Caudate nucleus (tissue), 63 donors: ENCODE measurements at places on chromosomes 5 and 9.

GRCh38 chr5:41707853-41708603, 162.2 kb downstream of the OXCT1 start:
- no peak for DNase-seq

DNA sequence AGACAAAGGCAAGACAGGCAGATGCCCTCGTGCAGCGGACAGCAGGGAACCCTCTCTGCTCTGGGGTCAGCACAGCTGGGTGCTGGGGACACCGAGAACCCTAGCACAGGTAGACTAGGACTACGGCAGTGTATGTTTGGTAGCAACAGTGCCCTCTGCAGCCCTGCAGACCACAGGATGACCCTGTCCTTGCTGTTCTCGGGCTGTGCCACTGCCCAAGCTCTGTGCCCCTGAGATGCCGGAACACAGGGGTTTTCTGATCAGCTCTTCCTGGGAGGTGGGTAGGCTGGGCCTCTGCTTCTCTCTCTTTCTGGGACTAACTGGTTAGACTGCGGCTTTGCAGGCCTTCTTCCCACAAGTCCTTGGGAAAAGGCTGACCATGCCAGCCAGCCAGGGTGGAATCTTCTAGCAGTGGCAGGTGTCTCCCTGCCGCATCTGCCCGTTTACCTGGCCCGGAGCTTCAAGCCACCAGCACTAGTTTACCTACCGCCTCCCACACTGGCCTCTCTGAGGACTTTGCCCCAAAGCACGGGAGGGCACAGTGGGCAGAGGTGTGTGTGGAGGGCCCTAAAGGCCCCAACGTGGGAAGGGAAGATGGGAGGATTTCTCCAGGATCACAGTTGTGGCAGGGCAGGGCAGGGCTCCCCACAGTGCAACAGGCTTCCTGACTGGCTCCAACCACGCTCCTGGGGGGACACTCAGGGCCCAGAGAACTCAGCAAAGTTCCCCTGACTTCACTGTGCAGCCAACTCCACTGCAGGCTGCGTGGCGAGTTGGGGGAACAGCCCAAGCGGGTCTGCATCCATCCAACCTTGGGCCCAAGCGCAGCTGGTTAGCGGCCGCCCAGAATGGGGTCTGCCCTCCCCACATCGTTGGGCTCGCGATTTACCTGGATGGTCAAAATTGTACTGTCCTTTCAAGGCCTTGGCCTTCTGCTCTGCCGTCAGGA, 1.2 kb downstream of the UCK1 start:
- no peak for DNase-seq

DNA sequence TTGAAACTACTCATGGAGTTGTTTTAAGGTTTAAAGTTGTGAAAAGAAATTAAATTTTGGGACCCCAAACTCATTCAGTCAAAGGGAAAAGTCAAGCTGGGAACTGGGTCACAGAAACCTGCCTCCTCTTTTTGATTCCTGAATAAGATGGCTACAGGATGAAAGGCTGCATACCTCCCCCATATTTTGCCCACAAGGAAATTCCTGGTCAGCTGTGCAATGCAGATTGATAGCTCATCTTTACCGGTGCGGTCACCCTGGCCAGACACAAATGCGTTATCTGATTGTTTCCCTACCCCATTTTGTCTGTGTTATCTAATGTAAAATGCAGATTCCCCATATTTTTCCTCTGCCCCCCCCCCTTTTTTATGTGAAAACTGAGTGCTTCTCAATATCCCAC, 1.3 kb downstream of the HAVCR2 start:
- no peak for DNase-seq

DNA sequence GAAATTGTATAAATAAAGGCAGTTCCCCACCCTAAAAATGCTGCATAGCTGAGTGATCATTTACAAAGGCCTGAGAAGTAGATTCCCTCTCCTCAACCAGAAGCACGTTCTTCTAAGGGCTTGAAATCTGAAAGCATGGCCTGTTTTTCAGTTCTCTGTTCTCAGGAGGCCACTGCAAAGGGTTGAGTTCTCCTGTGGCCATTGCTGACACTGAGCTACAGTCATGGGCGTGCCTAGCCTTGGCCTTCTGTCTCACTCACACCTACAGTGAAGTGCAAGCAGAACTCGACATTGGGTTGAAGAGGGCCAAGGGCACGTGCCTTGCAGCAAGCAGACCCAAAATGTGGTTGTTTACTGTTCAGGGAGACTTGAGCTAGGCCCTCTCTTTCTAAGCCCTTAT, 276.6 kb upstream of the VLDLR start:
- no peak for DNase-seq
